Gastrocnemius medialis (tissue), 4 donors: ENCODE measurements at places on chromosomes 5 and 9. TPM values are rescaled to one million over a fixed set of nuclear protein-coding genes. Genes with fewer than 3 reads are reported as not detected.

The PCYOX1L gene
- 1.3 TPM for total RNA-seq

DNA sequence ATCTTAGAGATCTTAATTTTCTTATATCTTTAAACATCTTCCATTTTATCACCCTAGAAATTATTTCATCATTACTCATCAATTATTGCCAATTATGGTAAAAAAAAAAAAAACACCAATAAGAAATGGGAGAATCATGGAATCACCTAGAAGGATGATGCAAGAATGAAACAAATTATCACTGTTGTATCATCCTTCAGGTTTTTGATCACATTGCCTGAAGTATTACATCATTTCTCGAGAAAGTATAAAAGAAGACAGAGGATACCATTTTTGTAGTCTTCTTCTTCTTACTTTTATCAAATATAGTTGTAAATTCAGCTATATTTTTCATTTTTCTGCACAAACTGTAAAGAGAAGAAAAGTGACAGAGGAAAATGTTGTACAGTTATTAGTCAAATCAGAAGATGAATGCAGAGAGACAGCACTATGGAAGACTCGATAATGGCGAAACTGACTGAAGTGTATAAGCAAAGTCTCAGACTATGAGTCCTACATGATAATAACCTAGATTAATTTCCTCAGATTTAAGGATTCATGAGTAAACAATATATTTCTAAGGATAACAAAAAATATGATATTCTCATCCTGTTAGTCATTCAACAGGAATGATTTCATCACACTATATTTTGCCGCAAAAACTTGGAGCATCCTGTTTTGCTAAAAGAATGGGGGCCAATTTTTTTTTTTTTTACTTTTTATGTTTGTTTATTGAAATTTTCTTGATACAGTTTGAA is 5.9 kb upstream of the STC2 start:
- no peak for DNase-seq

DNA sequence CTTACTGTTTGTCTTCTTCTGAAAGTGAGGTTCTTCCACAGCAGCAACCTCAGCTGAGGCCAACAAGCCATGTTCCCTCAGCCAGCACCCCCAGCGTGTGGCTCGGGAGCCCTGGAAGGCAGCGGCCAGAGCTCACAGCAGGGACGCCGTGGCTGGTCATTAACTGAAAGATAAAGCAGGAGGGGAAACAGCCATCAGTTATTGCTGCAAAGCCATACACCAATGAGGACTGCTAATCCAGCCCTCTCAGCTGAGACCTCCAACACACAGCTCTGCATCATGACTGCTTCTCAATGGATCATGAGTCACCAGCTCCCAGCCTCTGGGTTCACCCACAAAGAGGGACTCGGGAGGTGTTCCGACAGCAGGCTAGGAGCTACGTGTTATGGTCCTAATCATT is 24.3 kb downstream of the ABCA1 start:
- DNase-seq, result no peak

The GFPT2 gene
- total RNA-seq, result 4.0 TPM

The ELOVL7 gene
- total RNA-seq, result 0.78 TPM

DNA sequence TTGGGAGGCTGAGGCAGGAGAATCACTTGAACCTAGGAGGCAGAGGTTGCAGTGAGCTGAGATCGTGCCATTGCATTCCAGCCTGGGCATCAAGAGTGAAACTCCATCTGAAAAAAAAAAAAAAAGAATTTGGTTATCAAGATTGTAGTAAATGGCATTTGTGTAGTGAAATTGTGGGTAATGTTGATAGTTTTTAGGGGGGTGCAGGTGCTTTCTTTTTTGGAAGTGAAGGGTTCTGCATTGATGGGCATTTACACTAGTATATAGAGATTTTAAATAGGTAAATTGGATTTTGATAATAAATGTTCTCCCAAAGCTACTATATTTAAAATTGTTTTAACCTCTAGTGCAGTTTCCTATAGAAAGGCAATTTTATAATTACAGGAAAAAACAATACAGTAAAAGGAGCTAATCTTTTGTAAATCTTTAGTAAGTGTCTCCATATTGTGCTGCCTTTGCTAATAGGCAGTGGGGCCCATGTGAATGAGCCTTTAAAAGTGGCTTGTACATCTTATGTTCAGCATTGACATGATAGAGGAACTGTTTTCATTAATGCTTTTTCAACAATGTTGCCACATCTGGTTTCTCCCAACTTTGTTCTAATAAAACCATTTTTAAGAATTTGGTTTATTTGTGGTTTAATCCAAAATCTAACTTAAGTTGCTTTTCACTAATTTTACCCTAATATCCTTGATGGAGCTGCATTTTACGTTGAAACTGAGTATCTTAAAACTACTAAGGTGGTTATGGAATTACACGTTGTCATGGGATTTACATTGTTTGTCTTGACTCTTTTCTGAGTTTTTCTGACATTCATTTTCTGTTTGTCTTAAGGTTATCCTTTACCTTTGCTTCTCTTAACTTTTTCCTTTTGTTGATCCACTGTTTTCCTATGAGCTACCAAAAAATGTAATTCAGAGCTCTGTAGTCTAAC is 11.1 kb downstream of the MATR3 start:
- DNase-seq, result no peak

- no peak for DNase-seq
Observed at GRCh38 chr5:149012350-149012749, 50.5 kb downstream of the SH3TC2 start.

DNA sequence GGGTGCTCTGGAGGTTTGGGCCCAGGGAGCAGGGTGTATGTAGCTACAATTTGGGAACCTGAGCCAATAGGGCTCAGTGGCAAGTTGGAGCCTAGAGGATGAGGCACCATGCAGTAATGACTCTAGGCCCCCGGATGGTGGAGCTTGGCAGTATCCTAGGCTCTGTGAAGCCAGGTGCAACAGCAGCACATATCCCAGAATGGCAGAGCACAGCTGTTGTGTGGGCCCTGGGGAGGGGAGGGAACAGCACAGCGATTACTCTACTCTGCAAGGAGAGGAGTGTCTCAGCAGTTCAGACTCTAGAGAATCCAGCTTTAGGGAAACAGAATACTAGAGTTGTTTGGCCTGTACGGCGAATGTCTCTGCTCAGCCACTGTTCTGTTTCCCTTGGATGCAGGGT is 56.1 kb downstream of the LRRTM2 start:
- DNase-seq, result peak; percentile 63

- DNase-seq, result no peak
Observed at GRCh38 chr5:32777733-32778132, 66.6 kb downstream of the NPR3 start.

GRCh38 chr5:9405196-9405754 is 140.6 kb downstream of the SEMA5A start:
- DNase-seq, result no peak

DNA sequence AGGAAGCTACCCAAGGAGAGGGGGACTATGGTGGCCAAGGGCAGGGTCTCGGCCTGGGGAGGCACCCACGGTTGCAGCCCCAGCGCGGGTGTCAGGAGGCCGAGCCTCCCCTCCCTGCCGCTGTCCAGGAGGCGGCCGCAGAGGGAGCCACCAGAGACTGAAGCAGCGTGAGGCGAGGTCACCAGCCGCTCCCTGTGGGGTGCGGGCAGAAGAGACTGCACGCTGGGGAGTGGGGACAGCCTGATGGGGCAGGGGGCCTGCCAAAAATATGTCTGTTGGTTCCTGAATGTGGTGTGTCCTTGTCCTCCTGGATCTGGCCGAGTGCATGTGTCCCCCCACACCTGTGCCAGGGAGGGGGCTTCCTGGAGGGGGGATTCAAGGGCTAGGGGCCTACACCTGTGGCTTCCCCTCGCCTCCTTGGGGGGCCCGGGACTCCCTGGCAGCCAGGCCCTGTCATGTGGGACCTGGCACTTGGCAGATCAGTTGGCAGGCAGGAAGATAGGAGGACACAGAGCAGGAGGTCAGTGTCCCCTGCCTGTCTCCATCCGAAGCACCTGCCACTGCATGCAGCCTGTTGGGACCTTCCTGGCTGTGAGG is 131.2 kb downstream of the DAB2IP start:
- DNase-seq, result no peak

- DNase-seq, result no peak
Observed at GRCh38 chr9:120344230-120344629, 235.7 kb downstream of the CDK5RAP2 start.

The CD14 gene
- total RNA-seq, result 22.9 TPM

- DNase-seq, result no peak
Observed at GRCh38 chr5:177491429-177491945, 5.9 kb downstream of the PDLIM7 start.

- DNase-seq, result no peak
Observed at GRCh38 chr9:12766357-12766756, 8.5 kb upstream of the LURAP1L start.

DNA sequence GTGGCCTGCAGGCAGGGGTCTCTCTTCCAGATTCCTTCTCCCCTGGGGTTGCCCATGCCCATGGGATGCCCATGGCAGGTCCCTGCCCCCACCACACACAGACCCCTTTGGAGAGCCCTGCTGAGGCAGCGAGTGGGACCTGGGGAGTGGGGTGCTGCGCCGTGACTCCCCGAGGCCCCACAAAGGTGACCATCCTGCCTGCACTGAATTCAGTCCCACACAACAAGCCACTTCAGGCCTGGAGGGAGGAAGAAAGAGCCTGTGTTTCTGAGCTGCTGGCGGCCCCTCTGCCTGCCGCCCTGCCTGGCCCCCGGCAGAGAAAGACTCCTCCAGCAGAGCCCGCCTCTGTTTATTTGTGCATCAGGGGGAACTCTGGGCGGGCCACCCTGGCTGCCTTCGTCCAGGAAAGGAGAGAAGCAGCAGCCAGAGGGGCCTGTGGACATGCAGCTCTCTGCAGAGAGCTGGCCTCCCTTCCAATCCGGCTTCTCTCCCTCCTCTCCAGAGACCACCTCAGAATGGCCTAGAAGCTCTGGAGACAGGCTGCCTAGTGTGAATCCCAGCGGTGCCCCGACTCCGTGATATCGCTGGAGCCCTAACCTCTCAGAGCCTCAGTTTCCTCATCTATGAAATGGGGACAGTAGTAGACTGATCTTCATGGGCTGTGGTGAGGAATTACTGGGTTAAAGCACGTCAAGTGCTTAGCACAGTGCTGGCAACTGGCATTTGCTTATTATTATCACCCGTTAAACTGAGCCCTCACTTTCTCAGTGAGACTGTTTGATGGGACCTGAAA is 72.9 kb downstream of the COL27A1 start:
- DNase-seq, result no peak

DNA sequence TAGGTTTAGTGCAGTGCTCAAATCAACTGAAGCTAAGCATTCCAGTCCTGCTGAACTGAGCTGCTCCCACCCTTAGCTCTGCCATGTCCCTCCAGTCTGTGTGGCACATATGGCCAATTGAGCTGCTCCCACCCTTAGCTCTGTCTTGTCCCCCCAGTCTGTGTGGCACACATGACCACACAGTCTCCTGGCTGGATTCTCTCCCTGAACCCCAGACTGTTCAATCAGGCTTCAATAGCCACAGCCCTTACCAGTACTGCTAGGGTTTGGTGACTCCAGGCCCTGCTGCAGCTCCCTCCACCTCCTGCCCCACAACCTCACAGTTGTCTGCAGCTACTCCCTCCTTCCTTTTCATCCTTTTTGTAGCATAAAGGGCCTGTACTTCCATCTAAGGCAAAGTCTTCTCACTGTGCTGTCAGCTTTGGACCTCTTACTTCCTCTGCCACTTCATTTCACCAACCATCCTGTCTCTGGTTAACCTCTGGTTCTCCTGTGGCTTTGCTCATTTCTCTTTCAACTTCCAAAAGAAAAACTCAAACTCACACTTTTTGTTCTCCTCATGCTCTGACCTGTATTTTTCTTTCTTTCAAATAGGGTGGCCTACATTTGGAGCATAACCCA is 50.8 kb downstream of the ADAMTS12 start:
- no peak for DNase-seq

- DNase-seq, result no peak
Observed at GRCh38 chr5:14112998-14113652, 30.0 kb upstream of the TRIO start.

DNA sequence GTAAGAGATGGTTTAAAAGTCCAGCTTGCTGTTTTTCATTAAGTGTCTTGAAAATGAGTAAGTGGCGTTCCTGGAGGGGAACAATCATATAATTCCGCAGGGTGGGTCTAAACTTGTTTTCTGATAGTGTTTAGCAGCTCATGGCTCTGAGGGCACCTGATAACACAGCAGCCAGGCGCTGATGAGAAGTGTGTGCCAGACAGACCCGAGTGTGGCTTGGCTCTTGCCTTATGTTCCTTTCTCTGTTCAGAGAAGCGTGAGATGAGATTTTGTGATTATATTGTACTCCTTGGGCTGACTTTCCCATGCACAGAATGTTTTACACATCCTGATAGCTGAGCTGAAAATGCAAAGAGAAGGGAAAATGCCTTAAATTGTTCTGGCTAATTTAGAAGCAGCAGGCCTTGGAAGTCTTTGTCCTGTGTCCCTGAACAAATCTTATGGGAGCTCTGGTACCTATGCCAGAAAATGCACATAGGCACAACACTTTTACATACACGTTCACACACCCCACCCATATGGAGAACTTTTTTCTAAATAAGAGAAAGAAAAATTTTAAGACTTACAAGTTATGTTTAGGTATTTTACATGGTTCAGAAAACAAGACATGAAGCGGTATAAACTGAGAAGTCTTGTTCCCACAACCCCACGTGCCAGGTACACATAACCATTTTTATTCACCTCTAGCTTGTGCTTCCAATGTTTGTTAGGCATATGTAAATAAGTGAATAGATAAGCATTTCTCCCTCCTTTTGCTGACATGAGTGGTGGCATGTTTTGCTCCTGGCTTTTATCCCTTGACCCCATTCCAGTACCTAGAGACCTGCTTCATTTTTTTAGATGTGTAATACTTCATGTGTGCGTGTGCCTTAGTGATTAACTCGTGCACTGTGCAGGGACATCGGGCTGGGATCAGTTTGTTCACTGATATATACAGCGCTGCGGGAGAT is 152.2 kb upstream of the OTULINL start:
- DNase-seq, result no peak

DNA sequence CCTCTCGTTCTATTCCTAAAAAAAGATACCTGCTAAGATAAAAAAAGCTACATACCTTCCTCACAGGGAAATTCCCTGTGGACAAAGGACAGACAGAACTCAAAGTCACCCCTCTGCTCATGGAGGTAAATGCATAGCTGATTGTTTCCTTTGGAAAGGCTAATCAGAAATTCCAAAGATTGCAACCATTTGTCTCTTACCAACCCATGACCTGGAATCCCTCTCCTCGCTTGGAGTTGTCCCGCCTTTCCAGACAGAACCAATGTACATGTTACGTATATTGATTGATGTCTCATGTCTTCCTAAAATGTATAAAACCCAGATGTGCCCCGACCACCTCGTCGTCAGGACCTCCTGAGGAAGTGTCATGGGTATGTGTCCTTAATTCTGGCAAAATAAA is 49.2 kb upstream of the LIFR start:
- DNase-seq, result no peak

GRCh38 chr9:109478051-109478563 is 20.0 kb downstream of the PTPN3 start:
- no peak for DNase-seq

The RPL35 gene
- 2,099 TPM for total RNA-seq

The PTGR1 gene
- total RNA-seq, result 7.5 TPM
